ENCODE measurements at places on chromosomes 16 and 17. TPM values are rescaled to one million over a fixed set of nuclear protein-coding genes. Genes with fewer than 3 reads are reported as not detected.

Gene PTX4
- 0.23 TPM for total RNA-seq

Gene STH
- total RNA-seq, result 6.0 TPM

Gene TPSD1
- total RNA-seq, result not detected

Gene CD300E
- total RNA-seq, result not detected

Gene KCNG4
- not detected for total RNA-seq

Gene CA7
- total RNA-seq, result not detected

Gene KRT13
- total RNA-seq, result not detected

Gene NRN1L
- not detected for total RNA-seq

Gene TBC1D3C
- 1.4 TPM for total RNA-seq

Gene CDIP1
- total RNA-seq, result 18.5 TPM

Gene KRTAP4-3
- not detected for total RNA-seq

Gene CCDC144A
- 20.5 TPM for total RNA-seq

Gene TEX19
- total RNA-seq, result not detected

Gene C17orf78
- not detected for total RNA-seq

Gene SGF29
- 16.1 TPM for total RNA-seq

Gene PRAC1
- not detected for total RNA-seq

Gene OTOP2
- total RNA-seq, result not detected

Gene SEZ6L2
- 88.1 TPM for total RNA-seq

Gene GRAP
- total RNA-seq, result 4.8 TPM

Gene NACA2
- total RNA-seq, result not detected

Gene KRTAP2-3
- total RNA-seq, result not detected

Gene HOXB2
- total RNA-seq, result not detected

Gene C17orf107
- 3.0 TPM for total RNA-seq

Gene TAF15
- total RNA-seq, result 75.4 TPM

Data from diencephalon (tissue), 1 donor.